ENCODE measurements at places on chromosomes 4 and X.

DNA sequence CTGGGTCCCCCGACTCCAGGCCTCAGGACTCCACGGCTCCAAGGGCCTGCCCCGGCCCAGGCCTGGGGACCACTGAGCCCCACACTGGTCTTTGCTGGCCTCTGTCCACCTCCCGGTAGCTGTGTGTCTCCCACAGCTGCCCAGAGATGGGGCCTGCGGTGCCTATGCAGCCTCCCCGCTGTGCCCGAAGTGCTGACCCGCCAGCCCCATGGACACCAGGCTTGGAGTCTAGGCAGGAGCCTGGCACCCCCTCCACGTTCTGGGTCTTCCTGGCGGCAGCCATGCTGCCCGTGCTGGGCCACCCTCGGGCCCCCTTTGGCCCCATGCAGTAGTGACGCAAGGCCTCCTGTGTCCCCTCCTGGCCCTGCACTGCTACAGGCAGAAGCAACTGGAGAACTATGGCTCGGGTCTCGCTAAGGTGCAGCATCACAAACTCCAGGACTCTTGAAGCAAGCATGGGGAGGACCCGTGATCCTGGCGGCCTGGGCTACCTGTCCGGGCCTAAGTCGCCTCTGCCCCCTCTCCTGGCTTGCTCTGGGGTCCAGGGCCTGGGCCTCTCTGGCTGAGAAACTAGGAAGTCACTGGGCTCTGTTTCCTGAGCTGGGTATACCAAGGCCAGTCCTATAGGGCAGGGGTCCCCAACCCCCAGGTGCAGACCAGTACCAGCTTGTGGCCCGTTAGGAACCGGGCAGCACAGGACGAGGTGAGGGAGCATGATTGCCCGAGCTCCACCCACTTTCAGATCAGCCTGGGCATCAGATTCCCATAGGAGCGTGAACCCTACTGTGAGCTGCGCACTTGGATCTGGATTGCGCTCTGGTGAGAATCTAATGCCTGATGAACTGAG is 917 bp downstream of the MYL5 start:
- DNase-seq, result no peak

GRCh38 chrX:47645530-47645929 is 4.8 kb downstream of the ELK1 start:
- no peak for DNase-seq

GRCh38 chrX:21412883-21413282 is 38.7 kb downstream of the CNKSR2 start:
- no peak for DNase-seq

GRCh38 chr4:56937262-56937661 is 29.6 kb downstream of the REST start:
- DNase-seq, result no peak

GRCh38 chr4:169770416-169770815 is 12.7 kb upstream of the HPF1 start:
- DNase-seq, result no peak

- DNase-seq, result no peak
These were observed 117.1 kb upstream of the BMP3 start for GRCh38 chr4:80913381-80913780.

DNA sequence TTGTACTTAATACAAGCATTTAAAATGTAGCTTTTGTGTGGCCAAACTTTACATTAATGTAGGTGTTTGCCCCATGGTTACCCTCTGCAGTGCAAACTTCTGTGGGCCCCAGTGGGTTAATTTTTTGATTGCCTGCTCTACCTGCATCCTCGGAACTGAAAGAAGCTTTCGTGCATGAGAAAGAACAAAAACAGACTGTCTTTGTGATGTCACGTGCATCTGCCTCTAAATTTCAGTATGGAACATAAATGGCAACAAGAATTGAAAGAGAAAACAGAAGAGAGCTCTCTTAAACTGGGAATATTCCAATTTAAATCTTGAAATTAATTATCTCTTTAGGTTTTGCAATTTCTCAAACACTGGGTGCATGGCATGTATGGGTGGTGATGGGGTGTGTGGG is 182.4 kb upstream of the LCORL start:
- DNase-seq, result no peak

- DNase-seq, result no peak
These were observed 9.1 kb upstream of the USO1 start for GRCh38 chr4:75715105-75715799.

DNA sequence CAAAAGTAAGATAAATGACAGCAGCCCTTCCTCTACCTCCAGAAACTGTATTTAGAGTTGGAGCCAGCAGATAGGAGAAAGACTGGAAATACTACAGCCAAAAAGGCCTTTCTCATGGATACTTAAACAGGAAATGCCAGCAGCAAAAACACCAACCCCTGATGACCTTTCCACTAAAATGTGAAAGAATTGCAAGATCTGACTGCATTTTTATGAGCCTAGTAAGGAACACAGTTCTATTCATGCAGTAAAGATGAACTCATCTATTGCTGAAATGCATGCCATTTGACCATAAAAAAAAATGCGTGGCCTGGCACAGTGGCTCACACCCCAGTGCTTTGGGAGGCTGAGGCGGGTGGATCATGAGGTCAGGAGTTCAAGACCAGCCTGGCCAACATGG is 19.9 kb downstream of the ABCG2 start:
- DNase-seq, result no peak

GRCh38 chr4:3680656-3681055 is 85.5 kb upstream of the ADRA2C start:
- peak; percentile 41 for DNase-seq

DNA sequence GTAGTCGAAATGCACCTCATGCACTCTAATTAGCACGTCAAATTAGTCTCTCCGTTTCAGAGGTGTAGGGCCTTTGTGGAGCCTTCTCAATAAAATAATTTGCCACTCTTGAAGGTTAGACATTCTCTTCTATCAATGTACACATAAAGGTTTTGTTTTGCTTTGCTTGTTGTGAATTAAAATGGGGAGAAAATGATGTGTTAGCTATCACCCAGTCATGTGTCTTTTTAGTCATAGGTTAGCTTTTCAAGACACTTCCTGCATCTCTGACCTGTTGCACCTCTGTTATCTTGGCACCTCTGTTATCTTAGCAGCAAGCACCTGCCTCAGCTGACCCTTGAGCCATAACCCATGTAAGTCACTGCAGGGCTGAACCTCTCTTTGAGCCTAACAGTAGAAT is 936 bp downstream of the TMEM144 start:
- DNase-seq, result no peak

GRCh38 chrX:101925733-101926132 is 6.1 kb downstream of the ZMAT1 start:
- no peak for DNase-seq

GRCh38 chr4:152565333-152565732 is 29.4 kb upstream of the FBXW7 start:
- no peak for DNase-seq

DNA sequence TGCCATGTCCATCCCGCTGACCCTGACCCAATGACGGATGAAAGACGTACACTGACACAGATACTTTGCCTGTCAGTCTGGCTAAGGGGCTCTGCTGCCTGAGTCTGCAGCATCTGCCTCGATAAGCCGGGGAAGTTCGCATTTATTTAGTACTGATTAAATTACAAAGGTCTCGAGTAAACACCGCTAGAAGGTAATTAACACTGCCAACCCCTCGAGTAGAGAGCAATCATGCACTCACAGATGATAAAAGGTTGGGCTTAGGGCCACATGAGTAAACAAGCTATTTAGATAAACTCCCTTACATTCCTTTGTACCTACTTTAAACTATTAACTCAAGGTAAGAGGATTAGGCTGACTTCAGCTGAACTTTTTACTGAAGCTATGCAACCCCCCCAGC is 16.0 kb upstream of the RBMXL3 start:
- DNase-seq, result no peak

- no peak for DNase-seq
These were observed at the start of gene SUPT20HL1 for GRCh38 chrX:24360272-24360671. Gene SUPT20HL1, plus strand, starts transcription at chrX:24360639. Its CDS starts 2,122 bp downstream, at chrX:24362761.

GRCh38 chrX:139002319-139002718 is 290.8 kb upstream of the FGF13 start:
- no peak for DNase-seq

DNA sequence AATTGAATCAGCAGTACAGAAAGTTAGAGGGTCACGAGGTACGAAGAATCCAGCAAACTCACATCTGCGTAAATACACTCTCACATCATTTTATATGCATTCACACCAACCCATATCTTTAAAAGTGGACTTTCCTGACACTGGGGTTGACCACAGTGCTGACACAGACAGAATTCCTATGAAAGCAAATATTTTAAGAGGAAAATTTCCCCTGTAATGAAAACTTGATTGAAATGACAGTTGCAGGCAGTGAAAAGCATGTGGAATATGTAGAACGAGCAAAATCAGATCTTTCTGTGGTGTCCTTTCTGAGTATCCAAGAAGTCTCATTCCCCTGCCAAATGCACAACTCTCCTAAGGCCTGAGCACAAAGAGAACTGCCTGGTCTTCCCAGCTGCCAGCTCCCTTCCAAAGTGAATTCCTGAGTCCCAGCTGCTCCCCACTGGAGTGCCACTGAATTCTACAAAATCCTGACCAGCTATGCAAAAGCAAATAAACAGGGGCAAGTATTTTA is 50.5 kb upstream of the FAM9C start:
- no peak for DNase-seq

DNA sequence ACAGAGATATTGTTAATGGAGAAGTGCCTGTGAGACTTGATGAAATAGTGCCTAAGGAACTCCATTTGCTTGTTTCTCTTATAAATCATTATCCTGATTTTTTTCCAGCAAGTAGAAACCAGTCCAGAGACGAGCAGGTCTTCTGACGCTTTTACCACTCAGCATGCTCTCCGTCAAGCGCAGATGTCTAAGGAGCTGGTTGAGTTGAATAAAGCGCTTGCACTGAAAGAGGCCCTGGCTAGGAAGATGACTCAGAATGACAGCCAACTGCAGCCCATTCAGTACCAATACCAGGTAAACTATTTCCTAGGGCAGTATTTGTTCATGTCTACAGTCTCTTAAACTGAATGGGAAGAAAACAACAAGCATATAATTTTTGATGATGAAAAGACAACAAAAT is 63.6 kb downstream of the KIF4A start:
- DNase-seq, result no peak

DNA sequence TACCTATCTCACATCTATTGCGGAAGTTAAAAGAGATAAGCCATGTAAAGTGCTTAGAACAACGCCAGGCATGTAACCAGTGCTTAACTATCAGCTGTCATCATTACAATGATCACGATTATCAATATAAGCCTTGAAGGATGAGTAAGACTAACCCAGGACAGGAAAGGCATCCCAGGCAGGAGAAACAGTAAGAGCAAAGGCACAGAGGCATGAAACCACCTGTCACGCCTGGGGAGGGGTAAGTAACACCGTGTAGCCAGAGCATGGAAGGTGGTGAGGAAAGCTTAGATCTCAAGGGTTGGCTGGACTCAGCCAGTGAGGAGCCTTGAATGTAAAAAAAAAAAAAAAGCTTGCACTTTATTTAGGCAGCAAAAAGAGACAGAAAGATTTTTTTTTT is 71.7 kb upstream of the NOCT start:
- DNase-seq, result no peak

DNA sequence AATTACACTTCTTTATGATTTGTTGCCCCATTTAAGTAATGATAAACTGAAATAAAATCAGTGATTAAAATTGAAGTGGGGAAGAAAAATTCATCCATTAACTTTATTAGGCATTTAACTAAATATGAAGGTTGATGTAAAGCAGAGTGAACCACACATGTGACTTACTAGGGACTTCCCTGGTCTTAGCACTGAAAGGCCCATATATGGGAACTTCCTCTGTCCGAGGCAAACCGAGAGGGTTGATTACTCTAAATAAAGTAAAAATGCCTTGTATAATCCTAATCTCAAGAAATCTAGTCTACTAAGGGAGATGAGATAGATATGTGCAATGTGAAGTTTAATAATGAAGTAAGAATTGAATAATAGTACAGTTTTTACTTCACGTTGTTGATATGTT is 403.9 kb upstream of the RPS6KA3 start:
- DNase-seq, result no peak

GRCh38 chr4:123821861-123822260 is 425.3 kb downstream of the SPRY1 start:
- DNase-seq, result no peak

DNA sequence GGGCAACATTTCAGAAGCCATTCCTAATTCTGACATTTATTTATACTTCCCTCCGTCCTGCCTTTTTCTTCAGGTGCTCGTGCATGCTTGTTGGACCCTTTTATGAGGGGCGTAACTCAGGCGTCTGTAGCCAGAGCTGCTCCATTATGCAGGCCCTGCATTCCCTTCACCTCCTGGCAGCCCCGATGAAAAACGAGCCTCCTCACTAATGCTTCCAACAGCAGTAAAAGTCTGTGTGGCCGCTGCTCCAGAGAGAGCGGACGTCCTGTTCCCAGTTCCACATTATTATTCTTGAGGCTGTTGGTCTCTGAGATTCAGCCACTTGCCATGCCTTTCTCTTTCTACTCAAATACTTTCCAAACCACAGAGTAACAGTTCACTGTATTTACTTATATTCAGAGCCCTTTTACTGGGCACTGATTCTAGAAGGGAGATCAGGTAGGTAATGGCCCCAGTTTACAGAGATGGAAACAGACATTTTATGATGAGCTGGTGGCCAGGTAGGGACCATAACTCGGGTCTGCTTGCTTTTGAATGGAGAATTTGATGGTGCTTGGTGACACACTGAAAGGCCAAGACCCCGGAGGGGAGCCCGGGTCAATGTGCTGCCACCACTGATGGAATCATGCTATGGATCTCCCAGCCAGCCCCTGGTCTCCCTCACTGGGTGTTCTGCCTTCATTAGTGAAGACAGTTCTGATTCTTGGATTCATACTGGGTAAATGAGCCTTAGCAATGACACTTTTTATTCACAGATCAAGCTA is 101.0 kb downstream of the GATB start:
- no peak for DNase-seq

- no peak for DNase-seq
These were observed 6.7 kb downstream of the ZNF81 start for GRCh38 chrX:47843363-47843762.

DNA sequence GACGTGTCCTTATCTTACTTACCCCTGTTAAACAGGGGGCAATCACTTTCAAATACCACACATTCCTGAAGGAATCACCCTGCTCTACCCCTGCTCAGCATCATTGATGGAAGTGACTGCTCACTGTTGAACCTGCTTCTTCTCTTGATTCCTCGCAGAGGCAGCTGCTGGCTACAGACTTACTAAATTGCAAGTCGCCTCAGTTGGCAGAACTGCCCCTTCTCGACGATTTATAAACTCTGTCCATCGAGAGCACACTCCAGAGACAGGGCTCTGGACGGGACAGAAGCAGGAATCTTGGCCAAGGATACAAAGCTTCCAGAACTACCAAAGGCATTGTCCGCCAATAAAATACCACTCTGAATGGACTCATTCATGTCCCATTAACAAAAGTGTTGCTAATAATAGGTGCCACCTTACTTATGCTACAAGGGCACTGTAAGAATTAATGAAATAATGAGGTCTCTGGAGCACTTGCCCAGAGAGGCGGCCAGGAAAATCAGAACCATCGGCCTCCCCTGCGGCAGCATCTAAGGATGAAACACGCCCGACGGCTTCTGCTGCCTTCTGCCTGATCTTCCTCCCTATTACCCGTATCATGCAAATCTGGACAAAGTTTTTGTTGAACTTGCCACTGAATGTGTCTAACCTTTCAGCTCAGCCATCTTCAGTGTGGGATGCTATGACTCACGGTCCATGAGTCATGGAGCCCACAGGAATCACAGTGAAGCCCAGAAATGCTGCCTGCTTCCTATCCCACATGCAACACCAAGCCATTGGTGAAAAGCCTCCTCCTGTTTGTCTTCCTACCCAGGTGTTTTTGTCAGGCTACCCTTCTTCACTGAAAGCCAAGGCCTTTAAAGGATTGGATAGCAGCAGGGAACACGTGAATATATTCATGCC is 164.9 kb downstream of the MAML3 start:
- DNase-seq, result no peak

GRCh38 chrX:19682712-19683331 is 167.5 kb upstream of the MAP3K15 start:
- DNase-seq, result no peak
